Glomerular endothelial cell (primary cell): ENCODE measurements at places on chromosomes 4 and X. TPM values are rescaled to one million over a fixed set of nuclear protein-coding genes. Genes with fewer than 3 reads are reported as not detected.

DNA sequence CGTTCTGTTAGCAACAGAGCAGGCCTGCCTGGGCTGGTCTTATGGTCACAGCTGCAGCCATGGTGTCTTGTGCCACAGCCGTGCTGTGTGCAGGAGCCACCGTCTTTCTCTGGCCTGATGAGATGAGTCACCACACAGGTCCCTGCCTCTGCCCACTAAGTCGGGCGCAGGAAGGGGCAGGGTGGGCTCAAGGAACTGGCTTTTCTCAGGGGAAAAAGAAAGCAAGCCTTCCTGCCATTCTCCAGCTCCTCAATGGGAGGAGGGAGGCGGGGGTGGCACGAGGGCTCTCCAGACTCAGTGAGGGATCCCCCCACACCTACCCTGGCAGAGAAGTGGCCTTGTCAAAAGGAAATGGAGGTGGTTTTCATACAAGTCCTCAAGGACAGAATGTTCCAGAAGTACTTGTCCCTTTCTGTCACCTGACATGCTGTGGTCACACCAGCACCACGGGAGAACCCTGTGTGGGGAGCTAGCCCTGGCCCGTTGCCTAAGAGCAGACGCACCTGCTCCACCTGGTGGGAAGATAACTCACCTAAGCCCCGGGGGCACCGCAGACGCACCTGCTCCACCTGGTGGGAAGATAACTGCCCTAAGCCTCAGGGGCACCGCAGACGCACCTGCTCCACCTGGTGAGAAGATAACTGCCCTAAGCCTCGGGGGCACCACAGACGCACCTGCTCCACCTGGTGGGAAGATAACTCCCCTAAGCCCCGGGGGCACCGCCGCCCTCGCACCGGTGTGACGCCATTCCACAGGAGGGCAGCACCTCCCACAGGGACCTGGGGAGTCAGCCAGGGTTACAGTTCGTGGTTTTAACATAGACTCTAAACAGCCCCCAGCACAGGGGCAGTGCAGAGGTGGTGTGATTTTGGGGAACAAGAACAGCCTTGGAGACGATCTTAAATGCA, 18.5 kb downstream of the UVSSA start:
- no peak for DNase-seq

GRCh38 chrX:144612076-144612475, 635.2 kb upstream of the SPANXN1 start:
- no peak for DNase-seq

CWH43 gene
- not detected in 2 replicates for total RNA-seq

RNF212 gene
- 0.29 and 4.9 TPM in 2 replicates for total RNA-seq

- no peak for DNase-seq
These were observed 68.2 kb upstream of the TENM3 start for GRCh38 chr4:182174979-182175378.

DRD5 gene
- not detected in 2 replicates for total RNA-seq
